ENCODE measurements at places on chromosomes 16 and 17. TPM values are rescaled to one million over a fixed set of nuclear protein-coding genes. Genes with fewer than 3 reads are reported as not detected.

DNA sequence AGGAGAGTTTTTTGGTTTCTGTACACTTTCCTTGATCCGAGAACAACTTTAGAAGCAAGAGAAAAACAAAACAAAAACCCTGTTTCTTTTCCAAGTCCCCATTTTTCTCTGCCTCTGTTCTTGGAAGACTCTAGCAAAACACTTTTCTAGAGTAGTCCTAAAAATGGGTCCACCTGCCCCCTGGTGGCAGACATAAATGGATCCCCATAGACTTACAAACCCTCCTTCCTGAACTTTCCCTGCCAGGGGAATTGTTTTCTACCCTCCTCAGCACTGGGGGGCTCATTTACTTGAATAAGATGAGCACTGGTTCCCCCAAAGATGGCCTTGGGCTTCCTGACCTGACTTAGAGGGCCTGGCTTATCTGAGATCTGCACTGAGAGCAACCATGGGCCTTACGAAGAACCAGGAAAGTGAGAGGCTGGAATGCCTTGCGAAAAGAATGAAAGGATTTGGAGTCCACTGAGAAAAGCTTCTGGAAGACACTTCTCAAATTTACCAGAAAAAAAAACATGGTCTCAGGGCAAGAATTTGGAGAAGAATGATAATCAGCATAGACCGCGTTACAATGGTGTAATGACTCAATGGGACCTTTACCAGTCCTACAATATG, 48.0 kb upstream of the CDYL2 start:
- no peak for DNase-seq

GRCh38 chr17:75834928-75835653, 9.1 kb downstream of the UNC13D start:
- no peak for DNase-seq

DNA sequence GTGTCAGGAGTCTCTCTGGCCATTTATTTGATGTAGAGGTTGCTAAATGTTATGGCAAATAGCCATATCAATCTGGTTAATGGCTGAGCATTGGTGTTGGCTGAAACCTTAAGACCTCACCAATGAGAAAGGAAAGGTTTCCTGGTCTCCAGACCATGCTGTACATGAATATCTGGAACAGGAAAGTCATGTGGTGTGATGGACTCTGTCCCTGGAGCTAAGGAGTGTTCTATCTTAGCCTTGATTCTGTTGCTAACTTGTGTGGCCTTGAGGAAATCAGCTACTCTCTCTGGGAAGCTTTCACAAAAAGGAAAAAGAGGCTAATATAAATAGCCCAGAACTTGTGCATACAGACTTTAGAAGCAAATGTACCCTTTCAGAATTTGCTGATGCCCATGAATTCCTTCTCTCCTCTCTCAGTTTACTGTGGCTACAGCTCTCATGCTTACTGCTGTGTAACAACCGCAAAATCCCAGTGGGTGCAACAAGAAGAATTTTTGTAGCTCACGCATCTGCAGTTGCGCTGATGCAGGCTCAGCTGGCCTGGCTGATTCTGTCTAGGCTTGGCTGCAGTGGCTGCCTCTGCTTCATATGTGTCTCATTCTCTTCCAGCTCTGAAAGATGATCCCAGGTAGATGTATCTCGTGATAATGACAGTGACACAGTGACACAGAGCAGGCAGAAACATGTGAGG, 287.5 kb downstream of the NPIPA8 start:
- DNase-seq = no peak

- DNase-seq = no peak
These were observed 22.1 kb upstream of the KDM8 start for GRCh38 chr16:27181019-27181790.

DNA sequence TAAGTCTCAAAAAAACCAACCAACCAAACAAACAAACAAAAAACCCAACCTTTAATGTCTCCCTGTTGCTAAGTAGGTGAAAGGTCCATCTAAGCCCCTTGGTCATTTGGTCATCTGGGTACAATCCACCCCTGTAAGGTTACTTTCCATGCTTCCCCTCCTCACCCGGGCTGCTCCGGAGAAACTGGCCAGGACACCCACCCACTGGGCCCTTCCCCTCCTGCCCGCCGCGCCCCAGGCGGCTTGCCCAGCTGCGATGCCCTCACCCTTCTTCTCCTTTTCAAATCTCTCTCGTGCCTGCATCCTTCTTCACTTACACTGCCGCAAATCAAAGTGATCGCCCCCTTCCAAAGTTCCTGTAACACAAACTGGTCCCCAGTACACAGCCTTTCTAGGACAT, 2.0 kb downstream of the NTAN1 start:
- no peak for DNase-seq

- DNase-seq = no peak
These were observed 7.5 kb downstream of the TK1 start for GRCh38 chr17:78179372-78179771.

DNA sequence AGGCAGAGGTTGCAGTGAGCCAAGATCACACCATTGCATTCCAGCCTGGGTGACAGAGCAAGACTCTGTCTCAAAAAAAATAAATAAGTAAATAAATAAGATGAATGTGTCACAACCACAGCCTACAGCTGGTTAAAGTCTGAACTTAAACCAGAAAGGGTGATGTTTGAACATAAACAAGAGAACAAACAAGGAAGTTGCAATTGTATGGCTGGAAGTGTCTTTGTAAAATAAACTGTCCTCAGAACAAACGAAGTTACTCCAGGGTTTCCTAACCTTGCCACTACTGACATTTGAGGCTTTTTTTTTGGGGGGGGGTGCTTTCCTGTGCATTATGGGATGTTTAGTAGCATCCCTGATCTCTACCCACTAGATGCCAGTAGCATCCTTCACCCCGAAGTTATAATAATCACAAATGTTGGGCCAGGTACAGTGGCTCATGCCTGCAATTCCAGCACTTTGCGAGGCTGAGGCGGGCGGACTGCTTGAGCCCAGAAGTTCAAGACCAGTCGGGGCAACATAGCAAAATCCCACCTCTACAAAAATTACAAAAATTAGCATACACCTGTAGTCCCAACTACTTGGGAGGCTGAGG, 119.2 kb downstream of the XYLT1 start:
- DNase-seq = no peak

GRCh38 chr16:85539084-85539483, 74.0 kb upstream of the GSE1 start:
- DNase-seq = no peak

DNA sequence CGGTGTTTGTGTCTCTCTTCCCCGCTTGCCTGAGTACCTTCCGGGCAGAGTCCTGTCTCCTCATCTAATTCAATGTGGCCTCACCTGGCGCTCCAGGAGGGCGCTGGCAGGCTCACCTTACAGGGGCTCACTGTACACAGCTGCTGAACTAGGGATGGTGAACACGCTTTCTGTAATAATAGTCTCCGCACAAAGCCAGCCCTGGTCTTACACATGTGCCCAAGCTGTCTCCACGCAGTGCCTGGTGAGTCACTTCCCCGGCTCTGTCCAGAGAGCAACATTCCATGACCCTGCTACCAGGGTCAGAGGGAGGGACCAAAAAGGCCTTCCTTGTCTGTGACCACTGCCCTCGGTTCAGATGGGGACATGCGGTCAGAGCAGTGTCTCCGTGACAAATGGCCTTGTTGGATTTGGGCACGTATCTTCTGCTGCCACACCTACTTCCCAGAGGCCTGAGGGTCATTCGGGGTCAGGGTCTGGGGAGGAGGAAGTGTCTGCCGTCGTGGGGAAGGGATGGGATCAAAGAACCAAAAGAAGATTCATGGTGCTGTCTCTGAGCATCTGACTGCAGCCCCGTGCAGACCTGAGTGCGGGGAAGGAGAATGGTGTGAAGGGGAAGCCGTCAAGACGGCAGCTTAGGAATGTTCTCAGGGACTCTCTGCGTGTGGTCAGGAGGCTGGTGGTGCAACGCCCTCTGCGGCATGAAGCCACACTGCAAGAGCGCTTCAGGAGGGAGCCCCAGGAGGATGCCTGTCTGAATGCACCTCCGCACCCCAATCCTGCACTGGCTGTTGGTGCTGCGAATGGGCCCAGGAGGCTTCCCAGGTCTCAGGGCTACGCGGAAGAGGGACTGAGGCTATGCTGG, 68.8 kb downstream of the IL21R start:
- no peak for DNase-seq

DNA sequence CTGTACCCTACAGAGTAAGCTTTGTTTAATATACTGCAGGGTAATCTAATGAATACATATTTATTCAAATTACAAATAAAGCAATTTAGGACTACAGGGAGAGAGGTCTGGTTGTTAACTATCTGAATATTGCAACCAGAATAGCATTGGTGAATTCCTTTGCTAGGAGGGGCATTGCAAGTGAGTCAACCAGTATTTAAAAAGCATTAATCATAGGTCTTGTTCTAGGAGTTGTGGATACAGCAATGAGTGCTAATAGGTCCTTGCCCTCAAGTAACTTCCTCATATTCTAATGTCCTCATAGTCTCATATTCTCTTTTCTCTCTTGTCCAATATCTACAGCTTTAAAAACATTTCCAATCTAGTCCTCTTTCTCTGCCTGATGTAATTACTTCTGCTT, 531.4 kb downstream of the CDH11 start:
- DNase-seq = no peak

GRCh38 chr17:5915337-5915736, 154.8 kb upstream of the WSCD1 start:
- no peak for DNase-seq

DNA sequence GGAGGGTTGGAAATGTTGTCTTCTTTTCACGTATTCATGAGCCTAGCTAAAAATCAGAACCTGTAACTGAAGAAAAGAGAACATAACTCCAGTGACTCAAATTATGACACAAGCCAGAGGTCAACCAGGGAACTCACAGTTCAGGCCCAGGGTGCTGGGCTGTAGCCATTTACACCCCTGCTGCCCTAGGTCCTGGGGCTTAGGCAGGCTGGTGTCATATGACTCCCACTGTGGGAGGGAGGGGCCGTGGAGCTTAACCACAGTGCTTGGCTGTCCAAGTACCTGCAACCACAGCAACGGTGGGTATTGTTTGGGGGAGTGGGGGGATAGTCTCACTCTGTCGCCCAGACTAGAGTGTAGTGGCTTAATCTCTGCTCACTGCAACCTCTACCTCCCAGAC, 71.1 kb upstream of the AMZ2 start:
- DNase-seq = no peak

DNA sequence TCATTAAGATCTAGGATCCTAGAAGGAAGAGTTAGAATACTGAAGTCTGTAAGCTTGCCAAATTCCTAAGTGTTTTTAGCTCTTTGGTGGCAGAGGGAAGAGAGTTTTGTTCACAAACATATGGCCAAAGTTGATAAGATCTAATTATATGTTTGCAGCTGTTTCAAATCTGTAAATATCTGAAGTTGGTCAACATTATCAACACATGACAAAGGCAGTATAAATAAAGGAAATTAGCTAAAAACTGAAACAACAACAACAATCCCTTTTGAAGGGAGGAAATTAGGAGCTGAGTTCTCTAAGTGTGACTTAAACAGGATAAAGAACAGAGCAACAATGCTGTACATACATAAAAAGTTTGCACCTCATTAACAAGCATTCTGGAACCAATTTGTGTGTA, 208.7 kb downstream of the KCNJ2 start:
- DNase-seq = no peak

DNA sequence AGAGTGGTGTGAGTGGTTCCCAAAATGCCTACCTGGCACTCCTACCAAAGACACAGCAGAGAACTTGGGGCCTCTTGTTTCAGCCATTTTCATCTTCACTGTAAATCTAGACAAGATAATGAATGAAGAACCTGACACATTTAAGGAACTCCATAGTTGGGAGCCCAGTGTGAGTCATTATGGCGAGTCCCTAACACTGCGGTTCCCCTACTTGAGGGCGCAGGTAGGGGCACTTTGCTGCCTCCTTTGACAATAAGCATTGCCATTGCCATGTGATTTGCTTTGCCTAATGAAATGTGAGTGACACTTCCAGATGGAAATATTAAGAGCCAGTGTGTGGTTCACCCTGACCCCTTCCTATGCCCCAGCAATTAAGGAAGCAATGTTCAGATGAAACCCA, 517.6 kb downstream of the MAF start:
- no peak for DNase-seq

DNA sequence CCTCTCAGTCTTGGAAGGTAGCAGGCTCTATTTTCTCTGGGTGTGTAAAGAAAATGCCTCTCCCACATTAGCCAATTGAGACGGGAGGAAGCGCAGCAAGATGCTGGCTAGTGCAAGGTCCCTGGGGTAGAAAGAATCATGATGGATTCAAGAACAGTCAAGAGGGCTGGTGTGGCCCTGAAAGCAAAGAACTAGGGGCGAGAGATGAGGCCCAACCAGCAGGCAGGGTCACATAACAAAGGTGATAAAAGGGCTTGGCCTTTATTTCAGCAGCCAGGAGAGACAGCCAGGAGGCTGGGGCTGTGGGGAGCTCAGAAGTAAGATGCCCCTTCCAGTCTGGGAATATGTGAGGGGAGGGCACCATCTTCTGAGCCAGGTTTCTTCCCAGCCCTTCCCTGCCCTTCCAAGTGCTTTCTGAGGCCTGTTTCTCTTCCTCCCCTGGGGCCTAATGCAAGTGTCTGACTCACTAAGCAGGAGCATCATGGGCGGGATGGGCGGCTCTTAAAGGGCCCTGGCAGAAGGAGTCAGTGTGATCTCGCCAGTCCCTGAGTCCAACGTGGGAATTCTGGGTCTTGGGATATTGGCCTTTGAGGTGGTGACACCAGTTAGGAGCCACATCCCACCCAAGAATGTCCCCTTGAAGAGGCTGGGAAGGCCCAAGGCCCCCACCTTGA, 3.9 kb upstream of the NLRC5 start:
- no peak for DNase-seq

DNA sequence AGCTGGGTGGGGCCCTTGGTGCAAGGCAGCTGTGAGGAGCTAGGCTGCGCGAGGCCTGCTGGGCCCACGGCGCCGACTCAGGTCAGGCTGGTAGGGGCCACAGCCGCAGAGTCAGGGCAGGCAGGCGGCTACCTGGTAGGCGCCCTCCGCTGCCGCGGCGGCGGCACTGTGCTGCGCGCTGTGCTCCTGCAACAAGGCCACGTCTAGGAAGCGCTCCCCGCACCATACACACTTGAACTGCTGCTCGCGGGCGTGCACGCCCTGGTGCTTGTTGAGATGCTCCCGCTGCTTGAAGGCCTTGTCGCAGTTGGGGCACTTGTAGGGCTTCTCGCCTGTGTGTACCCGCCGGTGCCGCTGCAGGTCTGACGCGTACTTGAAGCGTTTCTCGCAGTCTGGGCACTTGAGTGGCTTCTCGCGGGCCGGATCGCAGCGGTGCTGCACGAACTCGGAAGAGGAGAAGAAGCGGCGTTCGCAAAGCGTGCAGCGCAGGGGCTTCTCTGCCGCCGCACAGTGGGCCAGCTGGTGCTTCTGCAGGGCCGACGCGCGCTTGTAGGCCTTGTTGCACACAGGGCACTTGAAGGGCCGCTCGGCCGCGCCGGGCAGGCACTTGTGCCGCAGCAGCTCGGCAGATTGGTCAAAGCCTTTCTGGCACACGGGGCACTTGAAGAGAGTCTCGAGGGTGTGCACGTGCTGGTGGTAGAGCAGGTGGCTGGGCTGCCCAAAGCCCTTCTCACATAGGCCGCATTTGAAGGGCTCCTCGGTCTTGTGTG, 3.9 kb downstream of the ZNF319 start:
- DNase-seq = no peak

Gene CNGB1
- total RNA-seq = 0.16 TPM

Gene DPEP3
- total RNA-seq = not detected

Gene TMEM238L
- total RNA-seq = 4.1 TPM

Gene NEUROD2
- not detected for total RNA-seq

Data from urinary bladder (tissue), 4 donors.